ENCODE measurements at places on chromosomes 4 and X.
A peak's percentile ranks its signal among the peaks of the same experiment; 100 is the strongest.

- DNase-seq: no peak
Observed at GRCh38 chrX:28127662-28128061, 146.4 kb upstream of the DCAF8L1 start.

DNA sequence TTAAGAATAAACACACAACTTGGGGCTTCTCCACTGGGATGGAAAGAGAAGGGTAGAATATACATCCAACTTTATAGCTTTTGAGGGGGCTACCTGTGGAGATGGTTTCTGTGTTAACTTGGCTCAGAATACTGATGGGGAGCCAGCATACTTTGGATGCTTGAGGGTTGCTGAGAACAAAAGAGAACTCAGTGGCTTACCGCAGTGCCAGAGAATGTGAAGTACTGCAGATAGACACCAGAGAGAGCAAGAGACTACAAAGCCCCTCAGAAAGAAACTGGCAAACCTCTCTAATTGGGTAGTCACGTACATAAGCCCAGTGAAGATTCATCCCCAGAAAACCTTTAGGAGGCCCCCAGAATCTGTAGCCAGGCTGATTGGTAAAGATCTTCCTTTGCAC is 214.4 kb downstream of the DCHS2 start:
- no peak for DNase-seq

DNA sequence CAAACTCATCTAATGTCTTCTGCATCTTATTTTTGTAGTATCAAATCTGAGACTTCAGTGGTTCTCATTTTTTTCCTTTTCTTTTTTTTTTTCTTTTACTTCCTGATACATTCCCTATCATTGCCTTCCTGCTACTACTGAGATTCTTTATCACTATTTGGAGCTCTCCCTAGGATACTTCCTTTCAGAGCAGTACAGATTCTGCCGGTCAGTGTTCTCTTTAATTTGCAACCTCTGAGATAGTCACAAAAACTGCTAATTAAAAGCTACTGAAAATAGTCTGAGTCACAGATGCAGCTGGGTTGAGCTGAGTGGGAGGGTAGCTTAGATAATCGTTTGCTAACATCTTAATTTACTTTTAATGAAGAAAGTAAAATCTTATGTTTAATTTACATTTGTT is 1279.7 kb downstream of the ARAP2 start:
- DNase-seq: no peak

GRCh38 chr4:53119680-53120079 is 246.2 kb downstream of the SCFD2 start:
- DNase-seq: peak; percentile 75

DNA sequence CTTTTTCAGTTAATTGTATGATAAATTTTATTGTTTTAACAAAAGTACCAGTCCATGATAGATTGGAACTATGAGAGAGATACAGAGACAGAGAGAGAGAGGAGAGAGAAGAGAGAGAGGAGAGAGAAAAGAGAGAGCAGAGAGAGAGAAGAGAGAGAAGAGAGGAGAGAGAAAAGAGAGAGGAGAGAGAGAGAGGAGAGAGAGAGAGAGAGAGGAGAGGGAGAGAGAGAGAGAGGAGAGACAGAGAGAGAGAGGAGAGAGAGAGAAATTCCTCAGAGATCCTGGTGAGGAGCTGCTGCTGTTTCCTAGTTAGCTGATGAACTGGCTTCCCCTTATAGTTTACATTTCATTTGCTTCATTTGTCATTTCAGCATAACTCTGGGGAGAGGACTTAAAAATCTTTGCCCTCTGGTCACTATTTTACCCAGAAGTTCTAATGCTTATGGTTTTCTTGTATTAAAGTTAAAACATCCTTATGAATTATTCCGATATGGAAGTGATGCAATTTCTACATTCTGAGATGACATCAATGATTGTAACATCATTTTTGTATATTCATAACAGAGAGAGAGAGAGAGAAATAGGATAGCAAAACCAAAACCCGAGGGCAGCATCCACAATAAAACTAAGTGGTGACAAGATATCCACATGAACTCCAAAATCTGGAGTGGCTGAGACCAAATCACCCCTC is 10.8 kb downstream of the CTAG1A start:
- DNase-seq: peak; percentile 26

GRCh38 chrX:72105436-72105835 is 26.3 kb downstream of the RTL5 start:
- DNase-seq: no peak

DNA sequence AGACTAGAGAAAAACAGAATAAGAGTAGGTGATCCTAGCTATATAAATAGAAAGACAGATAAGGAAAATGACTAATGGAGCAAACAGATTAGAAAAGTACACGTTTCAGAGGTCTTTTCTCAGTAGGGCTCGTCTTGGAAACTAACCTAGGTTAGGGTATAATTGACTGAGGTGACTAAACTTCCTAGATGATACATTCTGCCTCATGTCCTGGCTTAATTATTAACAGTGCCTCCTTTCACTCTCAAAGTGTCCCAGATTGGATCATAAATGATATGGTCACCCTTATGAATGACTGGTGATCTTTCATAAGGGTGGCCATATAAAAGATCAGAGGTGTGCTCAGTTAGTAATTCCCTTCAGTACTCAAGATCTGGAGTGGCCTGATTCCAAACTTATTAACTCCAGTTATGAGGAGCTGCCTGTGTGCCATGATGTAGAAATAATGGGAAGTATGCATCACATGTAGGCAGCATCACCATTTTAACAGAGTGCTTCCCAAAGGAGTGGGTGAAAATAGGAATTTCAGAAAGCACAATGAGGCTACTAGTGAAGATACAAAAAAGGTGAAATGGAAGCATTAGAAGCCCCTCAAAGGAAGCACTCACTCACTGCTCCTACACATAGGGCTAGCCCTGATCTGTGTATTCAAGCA is 14.7 kb upstream of the GRIA3 start:
- peak; percentile 49 for DNase-seq

DNA sequence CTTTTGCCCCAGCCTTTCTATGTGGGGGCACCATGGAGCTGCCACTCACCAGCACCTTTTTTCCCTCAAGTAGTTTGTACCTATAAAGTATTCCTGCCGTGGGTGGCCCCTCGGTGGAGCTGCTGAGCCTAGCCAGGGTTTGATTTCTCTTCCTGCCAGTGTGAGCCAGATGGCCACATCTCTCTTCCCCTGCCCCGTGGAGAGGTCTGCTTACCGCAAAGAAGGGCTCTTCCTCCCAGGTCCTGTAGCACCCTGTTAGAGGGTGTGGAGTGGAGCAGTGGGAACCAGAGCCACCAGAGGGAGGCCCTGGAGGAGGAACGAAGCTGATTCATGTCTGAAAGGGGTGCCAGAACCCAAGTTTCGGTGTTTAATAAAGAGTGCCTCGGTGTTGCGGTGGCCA is 95.4 kb downstream of the PTTG2 start:
- no peak for DNase-seq

- DNase-seq: no peak
Observed at GRCh38 chrX:2828344-2828958, at the start of gene GYG2. Gene GYG2, plus strand, starts transcription at chrX:2828930. Its CDS starts 1,259 bp downstream, at chrX:2830189.

GRCh38 chr4:114866901-114867670 is 246.3 kb downstream of the NDST4 start:
- no peak for DNase-seq

DNA sequence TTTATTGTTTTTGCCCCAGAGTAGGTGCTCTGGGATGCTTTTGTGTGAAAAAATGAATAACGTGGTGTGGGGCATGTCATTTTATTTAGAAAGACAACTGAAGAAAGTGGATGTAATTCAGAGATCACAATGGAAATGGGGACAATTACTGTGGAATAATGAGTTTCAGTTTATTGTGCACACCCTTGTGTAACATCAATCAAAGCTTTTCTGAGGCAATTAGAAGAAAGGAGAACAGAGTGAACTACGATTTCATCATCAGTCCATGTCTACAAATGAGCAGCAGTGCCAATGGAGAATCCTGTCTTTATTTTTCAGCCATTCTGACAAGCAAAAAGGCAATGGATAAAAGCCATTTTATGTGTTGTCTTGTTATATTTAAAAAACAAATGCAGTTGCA is 339.2 kb downstream of the TMA16 start:
- DNase-seq: no peak

- no peak for DNase-seq
Observed at GRCh38 chrX:94977986-94978385, 1304.0 kb downstream of the FAM133A start.

DNA sequence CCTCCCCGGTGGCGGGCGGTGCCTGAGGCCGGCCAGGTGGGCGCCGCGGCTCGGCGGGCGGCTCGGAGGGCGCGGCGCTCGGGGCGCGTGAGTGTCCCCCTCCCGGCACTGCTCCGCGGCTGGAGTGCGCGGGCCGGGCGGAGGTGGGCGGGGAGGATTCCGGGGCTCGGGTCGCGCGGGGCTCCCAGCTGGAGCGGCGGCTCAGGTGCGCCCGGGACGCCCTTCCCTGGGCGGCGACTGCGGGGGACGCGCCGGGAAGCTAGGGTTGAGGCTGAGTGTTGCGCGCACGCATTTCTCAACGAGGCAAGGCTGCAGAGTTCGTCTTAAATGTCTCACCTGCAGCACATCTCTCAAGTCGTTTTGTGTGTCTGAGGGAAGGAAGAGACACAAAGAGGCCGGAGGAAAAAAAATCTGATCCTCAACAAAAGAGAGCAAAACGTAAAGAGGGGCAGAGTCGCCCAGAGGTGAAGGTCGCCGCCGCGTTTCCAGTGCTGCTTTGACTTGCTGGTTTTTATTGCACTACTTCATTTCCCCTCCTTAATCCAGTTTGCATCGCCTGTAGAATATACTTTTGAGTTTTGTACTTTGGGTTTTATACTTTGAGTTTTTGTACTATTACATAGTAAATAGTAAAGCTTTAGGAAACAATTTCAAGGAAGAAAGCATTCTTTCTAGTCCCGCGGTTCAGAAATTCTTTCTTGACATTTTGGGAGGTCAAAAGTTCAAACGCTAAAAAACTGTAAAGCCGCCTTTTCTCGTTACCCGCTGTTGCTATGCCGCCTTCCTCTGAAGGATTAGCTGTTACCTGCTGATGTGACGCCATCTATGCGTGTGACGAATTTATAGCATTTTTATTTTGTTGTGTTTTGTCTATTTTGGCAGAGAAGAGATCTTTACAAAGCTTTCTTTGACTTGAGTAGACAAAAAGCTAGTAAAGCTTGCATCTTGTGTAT is 106.5 kb upstream of the STOX2 start:
- no peak for DNase-seq

GRCh38 chr4:8556341-8557150 is 23.6 kb upstream of the GPR78 start:
- DNase-seq: no peak

DNA sequence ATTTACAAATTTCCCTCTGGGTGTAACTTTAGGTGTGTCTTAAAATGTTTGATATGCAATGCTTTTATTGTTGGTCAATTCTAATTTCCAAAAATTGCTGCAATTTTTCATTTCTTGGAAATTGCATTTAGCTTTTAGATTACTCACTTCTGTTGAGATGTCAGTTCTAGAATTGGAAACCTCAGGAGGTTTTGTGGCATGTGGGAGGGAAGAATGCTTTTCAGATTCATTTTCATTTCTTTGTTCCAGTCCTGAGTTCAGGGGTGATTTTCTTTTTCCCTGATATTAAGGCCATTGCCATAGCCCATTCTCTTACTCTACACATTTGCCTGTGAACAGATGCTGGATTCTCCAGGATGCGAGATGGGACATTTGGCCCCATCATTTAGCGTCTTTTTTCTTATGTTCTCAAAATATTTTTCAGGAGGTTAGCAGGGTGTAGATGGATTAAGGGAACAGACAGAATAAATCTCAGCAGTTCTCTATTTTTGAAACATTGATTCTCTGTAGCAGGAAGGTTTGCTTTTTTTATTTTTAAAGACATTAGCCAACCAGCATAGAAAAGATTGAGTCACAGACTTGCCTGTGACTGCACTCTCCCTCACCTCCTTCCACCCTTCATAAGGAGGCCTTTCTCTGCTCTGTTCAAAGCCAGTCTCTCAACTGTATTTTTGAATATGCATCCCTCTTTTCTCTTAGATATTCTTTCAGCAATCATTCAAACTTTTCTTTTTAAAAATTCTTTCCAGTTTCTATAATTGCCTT is 238.4 kb upstream of the ANXA3 start:
- no peak for DNase-seq

DNA sequence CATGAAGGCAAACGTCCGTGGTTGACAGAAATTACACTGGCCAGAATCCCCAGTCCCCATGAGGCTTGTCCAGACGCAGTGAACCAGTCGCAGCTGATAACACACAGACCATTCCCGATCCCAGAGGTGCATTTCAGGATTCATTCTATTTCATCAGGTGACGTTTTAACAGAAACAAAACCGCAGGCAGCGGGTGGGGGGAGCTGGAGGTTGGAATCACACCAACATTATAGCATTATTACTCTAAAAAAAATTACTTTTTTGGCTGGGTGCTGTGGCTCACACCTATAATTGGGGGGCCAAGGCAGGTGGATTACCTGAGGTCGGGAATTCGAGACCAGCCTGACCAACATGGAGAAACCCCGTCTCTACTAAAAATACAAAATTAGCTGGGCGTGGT is 25.2 kb downstream of the NOP14 start:
- no peak for DNase-seq

DNA sequence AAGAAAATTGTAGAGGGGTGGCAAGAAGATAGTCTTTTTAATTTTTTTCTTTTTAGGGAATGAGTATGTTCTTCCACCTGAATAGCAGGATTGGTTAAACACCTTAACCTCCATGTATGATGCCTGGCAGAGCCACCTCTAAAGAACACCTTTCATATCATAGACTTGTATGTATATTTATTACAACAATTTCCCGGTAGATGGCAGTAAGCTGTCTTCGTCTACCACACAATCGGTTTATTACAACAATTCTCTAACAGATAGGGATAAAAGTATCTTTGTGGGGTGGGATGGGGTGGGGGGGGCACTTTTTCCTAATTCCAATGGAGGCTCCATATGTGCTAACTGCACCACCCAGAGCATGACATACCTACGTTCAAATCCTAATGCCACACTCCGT is 255.5 kb downstream of the LDB2 start:
- DNase-seq: no peak

GRCh38 chr4:11451716-11452115 is 23.0 kb upstream of the HS3ST1 start:
- DNase-seq: peak; percentile 79

DNA sequence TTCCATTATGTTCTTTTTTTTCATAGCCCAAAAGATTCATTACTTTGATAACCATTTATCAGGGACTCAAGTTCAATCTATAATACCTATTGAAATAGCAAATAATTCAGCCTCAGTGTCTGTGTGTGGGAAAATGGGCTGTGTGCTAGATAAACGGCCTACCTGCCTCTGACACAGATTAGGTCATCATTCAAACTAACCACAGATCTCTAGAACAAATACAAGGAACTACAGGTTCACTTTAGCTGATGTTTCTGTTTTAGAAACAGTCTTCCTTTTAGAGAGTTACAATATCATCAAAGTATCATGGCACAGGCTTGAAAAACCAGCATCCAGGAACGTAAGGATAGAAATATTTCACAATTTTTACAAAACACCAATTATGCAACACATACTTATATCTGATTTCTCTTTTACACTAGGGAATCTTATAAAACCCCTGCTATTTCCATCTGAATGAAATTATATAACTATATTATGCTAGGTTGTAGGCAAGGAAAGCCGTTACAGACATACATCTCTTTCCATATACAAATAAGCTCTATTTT is 56.6 kb upstream of the MAB21L2 start:
- peak; percentile 4 for DNase-seq

All from foreskin keratinocyte (primary cell).